NCI-H1105 treated with DMSO at 0.1 percent for 48 hours (cell line): ENCODE measurements at places on chromosomes 11 and 22.

DNA sequence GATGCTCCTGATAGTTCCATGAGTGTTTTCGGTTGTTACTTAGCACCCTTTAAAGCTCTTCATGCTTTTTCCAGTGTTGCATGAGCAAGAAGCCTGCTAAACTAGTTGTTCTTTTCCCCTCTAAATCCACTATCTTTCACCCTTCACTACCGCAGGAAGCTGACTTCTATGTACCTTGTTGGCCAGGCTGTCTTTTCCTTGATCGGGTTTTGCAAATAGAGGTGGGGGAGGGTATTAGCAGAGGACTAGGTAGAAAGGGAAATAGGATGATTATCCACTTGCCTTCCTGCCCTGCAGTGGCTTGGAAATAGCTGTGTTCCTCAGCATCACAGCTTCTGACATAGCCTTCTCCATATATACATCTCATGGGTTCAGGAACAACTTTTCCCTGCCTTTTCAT, 23.9 kb downstream of the AASDHPPT start:
- no peak for DNase-seq

DNA sequence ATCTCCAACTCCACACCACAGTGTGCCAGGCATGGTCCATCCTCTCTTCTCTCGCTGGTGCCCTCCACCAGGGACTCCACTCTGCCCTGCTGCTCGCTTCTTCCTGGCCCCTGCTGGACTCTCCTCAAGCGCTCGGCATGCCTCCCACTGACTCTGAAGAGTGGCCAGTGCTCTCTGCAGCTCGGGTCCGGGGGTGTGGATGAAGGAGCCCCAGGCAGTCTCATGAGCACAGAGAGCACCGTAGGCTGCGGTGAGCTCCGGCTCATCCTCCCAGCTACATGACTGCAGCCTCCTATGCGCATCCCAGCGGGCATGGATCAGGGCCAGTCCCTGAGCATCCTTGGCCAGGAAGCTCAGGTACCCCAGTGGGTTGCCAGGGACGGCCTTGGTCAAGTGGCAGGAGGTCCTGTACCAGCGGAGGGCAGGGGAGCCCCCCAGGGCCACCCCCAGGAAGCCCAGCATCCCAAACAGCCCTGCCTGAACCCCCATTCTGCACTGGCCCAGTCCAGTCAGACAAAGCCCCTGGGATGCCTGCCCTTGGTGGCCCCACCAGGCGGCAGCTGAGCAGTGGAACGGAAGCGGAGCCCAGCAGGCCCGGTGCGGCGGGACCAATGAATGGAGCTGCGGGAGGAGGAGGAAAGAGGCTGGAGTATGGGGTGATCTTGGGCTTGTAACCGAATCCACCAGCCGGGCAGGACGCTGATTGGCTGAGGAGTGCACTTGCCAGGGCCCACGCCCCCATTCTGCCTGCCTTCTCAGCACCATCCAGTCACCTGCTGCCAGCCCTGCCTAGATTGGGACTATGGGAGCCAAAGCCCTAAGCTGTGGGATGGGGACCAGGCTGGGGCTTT, at the start of gene PLA2G3:
Gene PLA2G3 (minus strand): TSS at position 643 of the 851 bp plus-strand sequence. CDS start 154 bp downstream, at position 489.
- DNase-seq, result peak; percentile 93

- DNase-seq, result no peak
Measured at GRCh38 chr22:41524809-41525449, 19.3 kb downstream of the POLR3H start.

DNA sequence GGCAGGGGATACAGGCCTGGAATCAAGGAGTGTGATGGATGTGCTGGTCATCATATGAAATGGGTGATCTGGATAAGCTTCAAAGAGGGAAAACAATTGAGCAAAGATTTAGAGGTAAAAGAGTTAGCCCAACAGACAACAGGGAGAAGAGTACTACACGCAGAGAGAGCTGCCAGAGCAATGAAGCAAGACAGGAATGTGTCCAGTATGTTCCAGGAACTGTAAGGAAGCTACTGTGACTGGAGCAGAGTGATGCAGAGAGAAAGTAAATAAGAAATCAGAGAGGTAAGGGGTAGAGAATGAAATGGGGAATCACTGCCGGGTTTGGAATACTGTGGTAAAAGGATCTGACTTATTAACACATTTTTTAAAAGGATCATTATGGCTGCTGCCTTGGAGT, 255.1 kb downstream of the DCDC1 start:
- no peak for DNase-seq

- DNase-seq, result no peak
Measured at GRCh38 chr11:130208241-130209127, 48.9 kb downstream of the ST14 start.

DNA sequence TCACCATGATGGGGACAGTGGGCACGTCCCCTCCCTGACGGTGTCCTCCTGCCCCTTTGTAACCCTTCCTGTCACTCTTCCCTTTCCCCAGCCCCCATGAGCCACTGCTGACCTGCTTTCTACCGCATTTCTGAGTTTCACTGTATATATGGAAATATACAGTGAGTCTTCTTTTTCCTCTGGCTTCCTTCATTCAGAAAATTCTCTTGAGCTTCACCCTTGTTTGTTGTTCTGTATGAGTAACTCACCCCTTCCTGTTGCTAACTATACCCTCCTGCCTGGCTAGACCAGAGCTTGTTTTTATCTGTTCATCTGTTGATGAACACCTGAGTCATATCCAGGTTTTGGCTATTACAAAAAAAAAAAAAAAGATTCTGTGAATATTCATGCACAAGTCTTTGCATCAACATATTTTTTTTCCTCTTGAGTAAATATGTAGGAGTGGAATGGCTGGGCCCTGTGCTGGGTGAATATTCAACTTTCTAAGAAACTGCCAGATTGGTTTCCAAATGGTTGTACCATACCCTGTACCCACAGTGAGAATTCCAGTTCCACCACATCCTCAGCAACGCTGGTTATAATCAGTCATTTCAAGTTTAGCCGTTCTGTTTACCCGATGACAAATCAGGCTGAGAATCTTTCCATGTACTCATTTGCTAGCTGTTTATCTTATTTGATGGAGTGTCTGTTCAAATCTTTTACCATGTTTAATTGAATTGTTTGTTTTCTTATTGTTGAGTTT, 62.0 kb downstream of the IGF2 start:
- DNase-seq, result peak; percentile 75

DNA sequence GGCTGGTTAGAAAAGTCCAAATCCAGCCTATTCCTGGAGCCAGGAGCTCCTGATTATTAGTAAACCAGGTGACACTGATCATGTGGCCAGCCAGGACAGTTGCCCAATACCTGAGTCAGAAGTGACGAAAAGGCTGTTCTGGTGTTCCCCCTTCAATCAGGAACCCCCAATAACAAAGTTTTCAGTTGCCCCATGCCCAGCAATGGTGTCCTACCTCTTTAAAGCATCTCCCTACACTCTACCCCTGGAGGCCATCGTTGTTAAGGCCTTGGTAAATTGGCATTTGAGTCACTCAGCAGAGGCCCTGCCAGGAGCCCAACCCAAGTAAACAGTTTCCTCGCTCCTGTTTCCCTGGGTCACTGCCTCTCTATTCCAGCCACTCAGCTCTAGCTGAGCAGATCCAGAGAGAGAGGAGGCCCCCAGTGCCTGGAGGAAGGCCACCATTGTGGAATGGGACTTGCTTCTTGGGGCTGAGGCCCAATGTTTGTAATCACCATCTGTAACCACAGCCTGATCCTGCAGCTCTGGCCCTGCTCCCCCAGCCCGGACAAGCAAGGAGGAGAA, 25.0 kb downstream of the ARHGAP1 start:
- no peak for DNase-seq

GRCh38 chr22:38070250-38070921, 13.2 kb downstream of the PICK1 start:
- DNase-seq, result no peak

DNA sequence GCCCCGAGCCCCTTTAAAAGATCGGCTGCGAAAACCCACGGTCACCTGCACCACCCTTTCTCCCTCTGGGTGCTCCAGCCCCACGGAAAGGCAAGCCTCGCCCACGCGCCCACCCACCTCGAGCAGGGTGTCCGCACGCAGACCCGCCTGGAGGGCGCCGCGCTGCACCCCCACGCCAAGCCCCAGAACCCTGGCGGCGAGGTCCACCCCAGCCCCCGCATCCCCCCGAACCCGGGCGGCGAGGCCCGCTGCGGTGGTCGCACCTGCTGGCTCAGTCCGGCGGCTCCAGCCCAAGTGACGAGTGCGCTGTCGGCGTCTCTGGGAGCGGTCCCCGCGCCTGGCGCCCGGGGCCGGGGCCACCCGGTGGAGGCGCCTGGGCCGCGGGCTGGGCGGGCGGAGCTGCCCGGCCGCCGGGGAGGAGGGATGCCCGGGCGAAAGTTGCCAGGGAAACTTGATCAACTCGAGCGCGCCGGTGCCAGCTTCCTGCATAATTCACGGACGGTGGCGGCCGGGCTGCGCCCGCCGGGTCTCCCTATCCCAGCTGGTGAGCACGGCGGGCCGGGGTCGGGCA, 1.1 kb downstream of the SHANK2 start:
- DNase-seq, result peak; percentile 53

DNA sequence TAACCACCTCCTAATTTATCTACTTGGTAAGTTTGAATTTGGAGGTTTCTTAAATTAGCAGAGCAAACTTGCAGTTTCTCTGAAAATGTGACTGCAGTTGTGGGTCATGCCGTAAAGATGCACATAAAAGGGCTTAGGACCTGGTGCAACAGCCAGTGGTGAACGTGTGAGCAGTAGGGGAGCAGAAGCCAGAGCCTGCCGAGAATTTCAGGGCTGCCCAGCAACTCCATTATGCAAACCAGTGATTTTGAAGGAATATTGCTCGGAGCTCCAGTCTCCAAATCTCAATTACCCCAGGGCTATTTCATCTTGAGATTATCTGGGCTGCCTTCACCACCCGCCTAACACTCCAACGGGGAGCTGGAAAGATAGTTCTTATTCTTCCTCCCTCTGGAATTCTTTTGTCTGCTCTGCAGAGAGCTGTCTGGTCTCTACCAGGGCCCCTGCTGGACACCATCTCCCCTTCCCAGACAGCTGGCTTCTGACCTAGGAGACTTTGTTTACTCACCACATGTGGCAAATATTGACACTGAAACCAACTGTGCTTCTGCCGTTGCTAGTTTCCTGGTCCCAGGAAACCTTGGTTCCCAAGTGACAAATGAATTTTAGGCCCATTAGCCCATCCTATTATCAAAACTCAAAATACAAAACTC, 93.9 kb downstream of the DSCAML1 start:
- DNase-seq, result no peak

DNA sequence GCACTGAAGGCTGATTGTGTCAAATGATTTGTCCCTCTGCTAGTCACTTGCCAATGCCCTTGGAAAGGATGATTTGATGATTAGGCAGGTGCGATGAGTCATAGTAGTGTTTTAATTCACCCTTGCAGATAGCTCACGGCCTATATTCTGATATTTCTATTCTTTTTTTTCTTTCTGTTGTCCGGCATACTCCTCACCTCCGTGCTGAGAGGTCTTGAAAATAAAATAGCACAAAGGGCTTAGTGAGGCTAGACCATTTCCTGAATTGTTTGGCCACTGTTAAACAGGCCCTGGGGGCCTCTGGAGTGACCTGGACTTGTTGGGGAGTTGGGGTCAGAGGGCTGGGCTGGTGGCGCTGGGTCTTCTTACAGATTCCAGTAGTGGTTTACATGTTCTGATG, 99.8 kb downstream of the ZBTB16 start:
- no peak for DNase-seq

GRCh38 chr22:20531404-20532201, 24.2 kb downstream of the MED15 start:
- DNase-seq, result no peak

DNA sequence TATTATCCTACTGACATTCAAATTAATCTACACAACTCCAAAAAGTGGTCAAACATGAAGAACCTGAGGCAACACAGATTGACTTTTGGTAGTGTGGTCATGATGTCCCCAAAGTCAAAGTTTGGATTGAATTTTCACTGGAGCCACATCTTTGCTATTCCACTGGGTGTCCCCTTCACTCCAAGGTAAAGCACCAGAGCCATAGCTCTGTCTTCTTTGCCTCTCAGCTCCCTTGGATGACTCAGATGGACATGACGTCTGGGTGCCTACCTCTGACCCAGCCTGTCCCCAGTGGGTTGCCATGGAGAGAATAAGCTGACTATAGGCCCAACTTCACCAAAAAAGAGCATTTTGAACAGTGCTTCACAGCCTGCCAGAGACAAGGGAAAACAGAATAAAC, 57.4 kb upstream of the ARHGAP42 start:
- DNase-seq, result no peak

GRCh38 chr11:59102259-59102765, 4.7 kb upstream of the FAM111B start:
- no peak for DNase-seq

DNA sequence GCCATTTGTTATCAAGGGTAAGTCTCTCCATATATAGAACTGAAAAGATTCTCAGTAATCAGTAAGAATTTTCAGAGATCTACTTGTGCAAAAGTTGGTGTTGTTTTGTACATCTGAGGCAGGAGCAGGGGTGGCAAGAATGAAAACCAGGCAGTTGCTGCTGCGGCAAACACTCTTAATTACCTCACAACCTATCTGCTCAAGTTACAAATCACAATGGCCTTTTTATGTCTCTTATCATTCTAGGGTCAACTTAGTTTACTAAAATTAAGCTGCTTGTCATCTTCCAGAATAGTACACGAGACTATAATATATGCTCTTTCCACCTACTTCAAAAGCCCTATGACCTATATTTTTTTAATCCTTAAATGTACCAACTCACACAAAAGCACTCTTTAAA, 14.3 kb upstream of the FSHB start:
- no peak for DNase-seq

GRCh38 chr22:29511126-29511862, 31.3 kb downstream of the NEFH start:
- no peak for DNase-seq

- no peak for DNase-seq
Measured at GRCh38 chr11:1152316-1153104, 5.2 kb upstream of the MUC5AC start.

DNA sequence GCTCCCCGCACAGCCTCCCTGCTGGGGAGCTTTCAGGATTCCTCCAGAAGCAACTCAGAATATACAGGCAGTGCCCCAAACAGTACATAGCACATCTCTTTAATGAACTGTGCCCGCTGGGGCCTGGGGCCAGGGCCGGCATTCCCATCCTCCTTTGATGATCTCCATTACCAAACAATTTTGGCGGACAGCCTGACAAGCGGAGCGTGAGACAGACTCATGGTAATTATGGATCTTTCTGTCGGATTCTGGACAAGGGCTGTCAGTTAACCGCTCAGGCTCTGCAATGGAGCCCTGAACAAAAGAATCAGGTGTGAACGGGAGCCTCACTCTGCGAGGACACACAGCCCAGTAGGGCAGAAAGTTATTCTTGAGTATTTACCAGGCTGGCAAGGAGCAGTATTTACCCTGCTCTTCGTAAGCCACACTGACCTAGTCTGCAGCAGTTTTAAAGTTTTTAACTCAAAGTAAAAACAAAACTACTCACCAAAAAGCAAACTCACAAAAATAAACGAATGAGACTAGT, 174.0 kb downstream of the TBC1D22A start:
- DNase-seq, result peak; percentile 69

GRCh38 chr11:68798221-68798813, 43.4 kb downstream of the CPT1A start:
- DNase-seq, result no peak

- no peak for DNase-seq
Measured at GRCh38 chr11:103550811-103551210, 441.6 kb downstream of the DYNC2H1 start.

GRCh38 chr22:32144496-32145274, 14.4 kb downstream of the C22orf42 start:
- no peak for DNase-seq
